ENCODE measurements at places on chromosomes 12 and 14.

DNA sequence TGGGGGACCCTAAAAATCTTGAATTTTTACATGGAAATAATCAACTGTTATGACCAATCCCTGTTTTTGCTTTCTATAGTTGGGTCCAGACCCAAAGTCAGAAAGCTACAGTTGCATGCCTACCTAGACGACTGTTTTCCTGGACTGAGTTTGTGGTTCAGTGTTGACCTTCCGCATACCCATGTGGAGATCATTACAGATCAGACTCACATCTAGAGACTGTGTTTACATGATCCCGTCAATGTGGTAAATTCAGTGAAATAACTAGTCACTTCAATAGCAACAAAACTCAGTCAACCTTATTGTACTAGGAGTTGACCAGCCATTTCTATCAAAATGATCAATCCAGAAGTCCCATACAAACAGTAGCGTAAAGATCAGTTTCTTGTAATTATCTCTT is 257.6 kb downstream of the EGLN3 start:
- no peak for DNase-seq

DNA sequence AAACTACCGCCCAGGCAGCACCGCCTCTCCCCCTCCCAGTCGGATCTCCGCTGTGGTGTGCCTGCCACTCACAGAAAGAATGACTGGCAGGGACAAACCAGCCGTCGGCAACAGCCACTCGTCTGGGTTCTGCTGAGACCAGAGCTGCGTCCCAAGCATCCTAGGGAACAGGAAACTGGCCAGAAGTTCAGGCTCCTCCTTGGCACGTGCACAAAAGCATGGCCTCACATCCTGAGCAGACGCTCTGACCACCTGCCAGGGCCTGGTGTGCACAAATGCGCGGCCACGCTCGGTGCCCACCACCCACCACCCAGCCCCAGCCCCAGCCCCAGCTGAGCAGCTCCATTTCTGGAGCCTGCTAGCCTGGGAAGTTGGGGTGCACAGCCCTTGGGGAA is 214.8 kb downstream of the DPF3 start:
- no peak for DNase-seq

GRCh38 chr12:119326341-119326740 is 8.2 kb upstream of the CCDC60 start:
- DNase-seq = no peak

GRCh38 chr12:51285843-51286242 is 15.6 kb upstream of the SMAGP start:
- DNase-seq = no peak

GRCh38 chr12:116338064-116338846 is 60.8 kb upstream of the MED13L start:
- DNase-seq = no peak

DNA sequence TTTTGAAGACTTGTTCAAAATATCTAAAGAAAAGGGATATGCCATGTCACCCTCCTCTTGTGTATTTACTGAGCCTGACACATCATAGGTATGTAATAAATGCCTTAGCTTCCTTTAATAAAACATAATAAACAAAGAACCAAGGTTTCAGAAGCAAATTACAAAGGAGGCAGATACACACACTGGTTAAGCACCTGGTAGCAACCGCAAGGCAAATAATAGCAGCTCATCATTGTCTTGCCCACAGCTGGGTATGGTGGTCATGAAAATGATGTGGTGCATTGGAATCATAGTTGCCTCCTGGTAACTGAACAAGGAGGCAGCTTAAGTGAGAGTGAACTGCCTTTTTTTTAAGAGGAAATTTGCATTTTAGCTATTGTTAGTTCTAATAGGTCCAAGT is 39.0 kb downstream of the PAX9 start:
- DNase-seq = no peak

DNA sequence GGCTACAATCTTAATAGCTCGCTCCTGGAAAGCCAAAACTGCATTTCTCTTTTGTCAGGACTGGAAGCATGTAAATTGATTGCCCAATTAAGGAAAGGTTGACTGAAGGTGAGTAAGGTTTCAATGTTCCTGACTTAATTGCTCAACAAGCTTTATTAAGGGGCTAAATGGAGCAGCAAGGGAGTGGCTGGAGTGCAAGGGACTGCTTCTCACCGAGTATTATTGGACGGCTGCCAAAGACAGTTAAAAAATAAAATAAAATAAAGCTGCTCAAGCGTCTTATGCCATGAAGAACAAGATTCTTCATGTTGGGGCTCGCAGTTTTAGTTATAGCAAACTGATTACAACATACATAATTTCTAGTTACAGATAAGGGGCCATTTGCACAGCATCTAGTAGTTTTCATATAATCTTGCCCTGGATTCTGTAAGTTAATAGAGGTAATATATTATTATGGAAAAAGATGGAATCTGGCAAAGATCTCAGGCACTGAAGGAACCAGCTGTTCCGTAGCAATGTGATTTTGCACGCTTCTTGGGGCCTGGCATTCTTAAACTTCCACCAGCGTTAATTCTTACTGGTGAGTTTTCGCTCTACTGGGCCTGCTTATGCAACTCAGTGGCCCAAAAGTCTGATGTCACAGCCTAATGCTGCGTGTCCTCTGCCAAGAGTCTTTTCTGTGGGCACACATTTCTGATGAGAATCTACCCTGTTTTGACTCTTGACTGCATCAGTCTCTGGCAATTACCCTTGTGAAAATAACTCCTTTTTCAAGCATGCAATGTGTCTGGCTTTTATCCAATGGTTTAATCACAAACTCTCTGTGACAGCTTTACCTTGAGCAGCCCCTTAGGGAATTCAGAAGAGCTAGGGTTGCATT is 108.5 kb downstream of the SLC38A1 start:
- DNase-seq = peak; percentile 33

DNA sequence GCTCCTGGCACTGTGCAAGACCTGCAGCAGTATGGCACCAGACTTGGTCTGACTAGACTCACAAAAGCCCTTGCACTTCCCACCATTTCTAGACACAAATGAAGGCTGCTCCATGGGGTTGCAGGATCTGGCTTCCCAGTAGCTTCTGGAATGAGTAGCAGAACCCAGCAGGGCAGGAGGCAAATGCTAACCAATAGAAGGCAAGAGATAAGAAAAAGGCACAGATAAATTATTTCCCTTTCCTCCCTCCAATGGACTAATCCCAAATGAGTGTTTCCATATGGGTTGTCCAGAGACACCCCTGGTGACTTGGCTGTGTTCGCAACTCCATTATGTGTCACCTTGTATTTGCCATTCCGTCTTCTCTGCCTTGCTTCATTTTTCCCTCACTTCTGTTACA is 49.7 kb downstream of the KIF21A start:
- DNase-seq = no peak

GRCh38 chr12:51270951-51271518 is 820 bp upstream of the SMAGP start:
- DNase-seq = no peak

GRCh38 chr12:95762123-95762785 is 28.3 kb downstream of the NTN4 start:
- no peak for DNase-seq

DNA sequence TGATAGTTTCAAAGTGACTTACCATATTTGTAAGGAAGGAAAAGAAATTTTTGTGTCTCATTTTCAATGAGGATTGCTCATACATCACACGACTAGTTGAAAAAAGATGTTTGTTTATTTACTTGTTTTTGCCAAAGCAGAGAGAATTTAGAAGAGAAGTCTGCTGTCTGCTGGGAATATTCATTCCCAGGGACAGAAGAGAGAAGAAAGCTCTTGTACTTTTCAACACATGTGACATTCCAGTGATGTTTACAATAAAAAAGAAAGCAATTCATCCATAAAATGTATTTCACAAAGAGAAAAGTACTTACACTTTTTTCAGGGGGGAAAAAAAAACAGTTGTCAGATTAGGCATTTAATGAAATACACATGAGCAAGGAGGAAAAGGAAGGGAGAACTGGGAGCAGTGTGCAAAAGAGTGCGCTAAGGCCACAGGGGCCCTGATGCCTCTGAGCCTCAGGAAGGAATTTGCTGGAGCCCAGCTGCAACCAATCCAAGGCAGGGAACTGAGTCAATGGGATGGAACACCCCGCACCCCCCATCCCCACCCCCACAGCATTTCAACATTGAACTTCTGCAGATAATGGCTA is 115.0 kb downstream of the RPAP3 start:
- no peak for DNase-seq

- no peak for DNase-seq
These were observed 327.0 kb downstream of the SEC23A start for GRCh38 chr14:38775986-38776385.

DNA sequence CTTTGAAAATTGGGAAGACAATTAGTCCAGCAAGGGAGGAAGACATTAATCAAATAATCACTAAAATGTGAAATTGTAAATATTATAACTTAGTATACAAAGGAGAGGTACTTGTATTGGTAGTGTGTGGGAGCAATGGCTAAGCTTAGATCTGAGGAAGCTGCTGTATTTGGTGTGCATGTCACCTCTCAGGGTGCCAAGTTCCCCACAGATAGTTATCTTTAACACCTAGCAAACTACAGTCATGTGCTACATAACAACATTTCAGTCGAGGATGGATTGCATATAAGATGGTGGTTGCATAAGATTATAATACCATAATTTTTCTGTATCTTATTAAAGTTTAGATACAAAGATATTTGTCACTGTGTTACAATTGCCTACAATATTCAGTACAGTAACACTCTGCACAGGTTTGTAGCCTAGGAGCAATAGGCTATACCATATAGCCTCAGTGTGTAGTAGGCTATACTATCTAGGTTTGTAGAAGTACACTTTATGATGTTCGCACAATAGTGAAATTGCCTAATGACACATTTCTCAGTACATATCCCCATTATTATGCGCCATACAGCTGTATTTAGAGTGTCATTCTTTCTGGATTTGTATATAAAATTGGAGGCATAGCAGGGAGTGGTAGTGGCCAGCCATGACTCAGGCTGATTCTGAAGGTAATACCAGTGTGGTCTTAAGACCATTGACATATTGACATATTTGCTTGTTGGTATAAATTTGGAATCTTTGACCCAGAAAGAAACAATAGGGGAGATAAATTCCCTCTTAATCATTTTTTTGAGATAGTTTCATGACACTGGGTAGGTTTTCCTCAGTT is 55.8 kb downstream of the RAD51B start:
- DNase-seq = no peak

DNA sequence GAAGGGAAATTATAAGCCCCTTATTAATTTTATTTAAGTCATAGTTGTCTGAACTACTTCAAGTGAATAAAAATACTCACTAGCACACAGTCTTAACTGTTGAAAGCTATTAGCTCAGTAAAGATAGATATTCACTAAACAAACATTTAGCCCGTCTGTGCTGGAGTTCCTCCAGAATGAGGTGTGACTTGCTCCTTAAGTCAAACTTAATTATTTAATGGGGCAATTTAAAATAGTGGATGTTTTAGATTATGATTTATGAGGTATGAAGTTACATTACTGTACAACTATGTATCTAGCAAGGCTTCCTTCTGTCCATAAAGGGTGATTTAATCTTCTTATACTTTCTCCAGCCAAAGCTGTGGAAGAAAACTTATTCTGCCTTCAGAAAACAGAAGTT is 414.0 kb upstream of the FLRT2 start:
- no peak for DNase-seq

DNA sequence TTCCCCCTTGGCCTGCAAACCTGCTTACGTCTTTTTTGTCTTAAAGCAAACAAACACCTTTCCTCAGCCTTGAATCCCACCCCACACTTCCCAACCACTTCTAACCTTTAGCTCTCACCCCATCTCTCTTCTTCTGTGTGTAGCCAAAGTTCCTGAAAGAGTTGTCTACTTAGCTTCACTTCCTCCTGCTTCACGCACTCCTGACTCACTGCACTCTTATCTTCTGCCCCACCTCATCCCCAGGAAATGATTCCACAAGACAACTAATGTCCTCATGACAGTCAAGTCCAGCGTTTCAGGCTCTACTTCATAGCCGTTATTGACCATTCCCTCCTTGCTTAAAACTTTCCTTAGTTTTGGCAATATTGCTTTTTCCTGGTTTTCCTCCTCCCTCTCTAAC is 22.4 kb downstream of the EIF2B2 start:
- DNase-seq = no peak

GRCh38 chr12:27868139-27868538 is 88.1 kb upstream of the MANSC4 start:
- DNase-seq = no peak

DNA sequence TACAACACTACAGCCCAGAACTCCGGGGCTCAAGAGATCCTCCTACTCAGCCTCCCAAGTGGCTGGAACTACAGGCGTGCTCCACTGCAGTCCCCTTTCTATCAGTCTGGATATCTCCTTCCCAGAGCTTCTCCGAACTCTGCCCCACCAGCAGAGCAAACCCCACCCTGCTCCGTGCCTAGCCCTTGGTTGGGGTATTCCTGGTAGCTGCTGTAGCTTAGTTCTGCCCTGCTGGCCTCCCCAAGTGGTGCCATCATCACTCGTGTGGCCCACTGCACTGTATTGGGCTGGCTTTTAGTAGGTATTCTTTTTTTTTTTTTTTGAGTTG is 9.5 kb downstream of the HSP90AA1 start:
- DNase-seq = peak; percentile 36

DNA sequence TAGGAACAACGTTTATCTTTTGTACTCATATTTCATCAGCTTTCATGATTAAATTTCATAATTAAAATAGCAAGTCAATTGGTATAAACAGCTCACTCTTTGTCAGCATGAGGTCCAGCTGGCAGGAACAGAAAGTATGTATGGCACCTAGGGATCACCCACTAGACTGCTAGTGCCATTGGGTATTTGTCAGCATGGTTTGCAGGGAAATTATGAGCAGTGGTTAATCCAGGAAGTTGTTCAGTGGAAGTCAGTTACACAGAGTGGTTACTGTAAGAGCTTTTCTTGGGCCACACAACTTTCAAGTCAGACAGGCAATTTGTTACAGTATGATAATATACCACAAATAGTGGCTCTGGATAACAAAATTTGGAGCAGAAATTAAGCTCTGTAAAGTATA is 340.3 kb upstream of the RGS6 start:
- no peak for DNase-seq

- no peak for DNase-seq
These were observed 1.8 kb downstream of the ISCA2 start for GRCh38 chr14:74495356-74495755.

GRCh38 chr12:121766290-121767039 is 27.0 kb downstream of the RHOF start:
- no peak for DNase-seq

GRCh38 chr14:104075530-104076151 is 9.9 kb upstream of the ASPG start:
- peak; percentile 50 for DNase-seq

DNA sequence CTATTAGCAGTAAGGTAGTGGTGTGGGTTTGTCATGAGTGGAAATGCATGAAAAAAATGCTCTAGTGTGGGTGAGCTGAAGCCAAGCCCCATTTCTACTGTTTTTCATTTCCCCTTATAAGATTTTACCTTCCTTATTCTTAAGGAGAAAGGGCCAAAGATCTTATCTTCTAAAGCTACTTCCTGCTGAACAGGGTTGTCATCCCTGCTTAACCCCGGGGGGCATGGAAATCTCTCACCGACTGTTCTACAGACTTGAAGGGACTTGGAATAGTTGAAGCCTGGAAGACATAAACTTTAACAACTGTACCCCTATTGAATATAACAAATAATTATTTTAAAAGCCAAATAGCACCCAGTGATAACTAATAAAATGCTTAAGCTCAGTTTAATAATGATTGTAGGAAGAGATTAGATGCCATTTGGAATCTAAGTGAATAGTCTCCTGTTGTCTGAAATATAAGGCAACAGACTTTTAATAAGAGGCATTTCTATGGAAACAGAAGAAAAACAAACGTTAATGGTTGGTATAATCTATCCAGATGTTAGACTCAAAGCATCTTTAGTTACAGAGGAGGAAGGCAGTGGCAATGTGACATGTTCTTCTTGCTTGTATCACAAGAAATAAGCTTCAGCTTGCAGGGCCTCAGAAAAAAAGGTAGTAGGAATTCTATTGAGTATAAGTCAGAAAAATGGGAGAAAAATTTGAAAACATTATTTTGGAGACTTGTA is 1.8 kb upstream of the GMFB start:
- no peak for DNase-seq

All from D341Med (cell line).